NCI-H2081 treated with DMSO at 0.1 percent for 48 hours (cell line): ENCODE measurements at places on chromosomes 2 and 18.

- no peak for DNase-seq
Measured at GRCh38 chr2:160293391-160294091, 93.5 kb upstream of the ITGB6 start.

DNA sequence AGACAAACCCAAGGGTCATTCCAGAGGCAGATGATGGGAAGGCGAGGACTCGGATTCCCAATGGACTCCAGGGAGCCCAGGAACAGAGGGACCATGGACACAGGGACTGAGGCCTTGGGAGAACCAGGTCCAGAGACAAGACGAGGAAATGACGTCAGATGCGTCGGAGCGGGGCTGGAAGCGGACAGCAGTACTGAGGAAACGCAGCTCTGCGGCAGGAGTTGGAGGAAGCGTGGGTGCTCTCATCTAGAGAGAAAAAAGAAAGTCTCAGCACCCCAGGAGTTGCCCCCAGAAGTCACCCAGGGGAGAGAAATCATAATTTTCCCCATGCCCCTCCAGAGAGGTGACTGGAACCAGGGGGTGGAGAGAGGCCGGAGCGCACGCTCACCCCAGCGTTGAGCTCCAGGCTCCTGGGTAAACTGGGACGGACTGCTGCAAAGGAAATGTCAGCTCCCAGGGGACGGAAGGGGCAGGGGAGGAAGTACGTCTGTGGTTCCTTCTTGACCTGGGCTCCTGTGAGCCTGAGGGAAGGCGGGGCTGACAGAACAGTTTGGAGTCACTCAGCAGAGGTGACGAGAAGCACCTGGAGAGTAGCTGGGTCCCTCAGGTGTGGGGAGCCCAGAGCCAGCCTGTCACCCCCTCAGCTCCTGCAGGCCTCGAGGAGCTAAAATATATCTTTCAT, 44.7 kb downstream of the CMPK2 start:
- no peak for DNase-seq

- no peak for DNase-seq
Measured at GRCh38 chr2:181431674-181432073, 25.5 kb upstream of the ITGA4 start.

DNA sequence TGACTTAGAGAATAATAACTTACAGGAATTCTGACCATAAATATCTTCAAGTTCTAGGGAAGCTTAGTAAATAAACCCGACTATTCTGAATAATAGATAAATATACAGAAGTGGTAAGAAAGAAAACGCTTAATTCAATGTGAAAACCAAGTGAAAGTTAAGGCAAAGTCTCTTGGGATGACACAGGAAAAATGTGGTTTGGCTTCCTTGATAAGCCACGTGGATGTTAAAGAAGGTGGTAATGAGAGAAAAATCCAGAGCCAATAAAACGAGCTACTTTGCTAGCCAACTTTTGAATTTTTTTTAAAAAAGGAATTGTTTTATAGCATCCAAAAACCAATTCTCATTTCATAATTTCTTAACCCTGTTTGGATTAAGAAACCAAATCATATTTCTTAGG, 166.2 kb upstream of the VRK2 start:
- DNase-seq = no peak

DNA sequence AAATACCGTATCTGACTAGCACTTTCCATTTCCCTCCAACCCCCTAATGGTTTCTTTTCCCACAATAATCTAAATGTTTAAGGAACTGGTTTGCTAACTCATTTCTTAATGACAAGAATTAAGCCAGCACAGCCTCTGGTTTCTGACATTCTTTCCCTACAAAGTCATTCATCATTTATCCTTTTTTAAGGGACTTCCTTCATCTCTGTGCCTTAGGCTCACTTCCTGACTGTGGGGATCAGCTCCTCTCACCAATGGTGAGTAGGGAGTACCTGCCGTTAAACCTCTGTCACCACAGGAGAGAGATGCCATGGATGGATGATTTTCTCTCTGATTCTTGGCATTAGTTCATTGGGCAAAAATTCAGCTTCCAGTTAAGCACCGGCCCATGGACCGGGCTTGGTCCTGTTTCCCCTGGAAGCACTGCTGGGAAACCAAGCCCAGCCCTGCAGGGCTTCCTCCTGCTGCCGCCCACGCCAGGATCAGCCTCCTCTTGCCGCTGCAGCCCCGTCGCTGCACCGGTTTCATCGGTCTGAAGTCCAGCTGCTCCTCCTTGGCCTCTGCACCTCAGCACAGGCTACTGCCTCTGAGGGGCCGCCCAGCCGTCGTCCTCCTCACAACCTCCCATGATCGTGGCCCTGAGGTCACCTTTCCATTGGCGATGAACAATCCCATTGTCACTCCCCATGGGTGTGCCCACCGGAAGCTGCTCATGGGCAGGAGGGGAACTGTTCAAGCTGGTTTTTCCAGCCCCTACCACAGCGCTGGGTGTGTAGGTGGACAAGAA, 64.0 kb upstream of the ZNF516 start:
- no peak for DNase-seq

GRCh38 chr2:69943843-69944525, 17.4 kb downstream of the ASPRV1 start:
- no peak for DNase-seq

GRCh38 chr2:75676464-75676863, 29.9 kb downstream of the MRPL19 start:
- DNase-seq = no peak

GRCh38 chr2:129800285-129800684, 179.2 kb upstream of the RAB6C start:
- DNase-seq = no peak

GRCh38 chr2:104415284-104415683, 438.6 kb upstream of the POU3F3 start:
- DNase-seq = no peak

DNA sequence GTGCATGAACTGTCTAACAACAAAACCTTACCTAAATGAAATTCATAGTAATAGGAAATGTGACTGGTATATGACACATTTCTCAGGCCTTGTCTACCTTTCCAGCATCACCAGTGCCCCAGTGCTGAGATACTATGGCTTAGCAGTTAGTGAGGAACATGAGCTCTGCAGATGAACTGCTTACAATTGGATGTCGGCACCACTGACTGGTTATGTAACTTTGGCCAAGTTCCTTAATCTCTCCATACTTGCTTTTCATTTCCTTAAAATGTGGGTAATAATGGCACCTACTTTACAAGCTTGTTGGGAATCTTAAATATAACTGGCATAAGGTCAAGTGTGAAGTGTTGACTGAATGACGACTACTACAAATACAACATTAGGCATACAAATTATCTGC, 136.3 kb downstream of the OLA1 start:
- DNase-seq = no peak

GRCh38 chr2:210230984-210231383, 5.7 kb upstream of the ACADL start:
- no peak for DNase-seq

- DNase-seq = no peak
Measured at GRCh38 chr2:222320436-222321395, 21.9 kb upstream of the PAX3 start.

GRCh38 chr2:217299590-217299989, 439.7 kb upstream of the TNP1 start:
- no peak for DNase-seq

- no peak for DNase-seq
Measured at GRCh38 chr2:239768031-239768790, 256.9 kb downstream of the NDUFA10 start.

DNA sequence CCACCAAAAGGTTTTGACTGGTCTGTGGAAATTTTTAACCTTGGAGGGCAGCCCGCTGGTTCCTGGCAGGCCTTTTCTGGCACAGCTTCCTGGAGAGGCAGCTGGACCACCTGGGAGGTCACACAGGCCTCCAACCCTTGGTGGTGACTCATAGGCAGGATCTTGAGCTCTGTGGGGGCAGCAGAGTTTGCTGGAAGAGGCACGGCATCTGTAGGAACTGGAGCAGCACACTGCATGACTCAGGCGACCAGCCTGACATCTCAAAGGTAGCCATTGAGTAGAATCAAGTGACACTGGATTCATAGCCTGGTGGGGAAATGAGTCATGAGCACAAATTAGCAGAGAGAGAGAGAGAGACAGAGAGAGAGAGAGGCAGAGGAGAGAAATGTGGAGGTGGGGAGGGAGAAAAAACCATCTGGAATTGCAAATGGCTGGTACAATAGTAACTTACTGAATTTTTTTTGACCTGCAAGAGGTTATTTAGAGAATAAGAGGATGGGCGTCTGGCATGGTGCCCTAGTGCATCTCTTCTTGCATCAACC, 57.4 kb downstream of the TRPM8 start:
- no peak for DNase-seq

- DNase-seq = no peak
Measured at GRCh38 chr2:34549710-34550345, 950.7 kb upstream of the FAM98A start.

- no peak for DNase-seq
Measured at GRCh38 chr2:42819160-42819559, 26.8 kb upstream of the HAAO start.

GRCh38 chr2:201411421-201411820, 39.8 kb downstream of the TRAK2 start:
- no peak for DNase-seq

DNA sequence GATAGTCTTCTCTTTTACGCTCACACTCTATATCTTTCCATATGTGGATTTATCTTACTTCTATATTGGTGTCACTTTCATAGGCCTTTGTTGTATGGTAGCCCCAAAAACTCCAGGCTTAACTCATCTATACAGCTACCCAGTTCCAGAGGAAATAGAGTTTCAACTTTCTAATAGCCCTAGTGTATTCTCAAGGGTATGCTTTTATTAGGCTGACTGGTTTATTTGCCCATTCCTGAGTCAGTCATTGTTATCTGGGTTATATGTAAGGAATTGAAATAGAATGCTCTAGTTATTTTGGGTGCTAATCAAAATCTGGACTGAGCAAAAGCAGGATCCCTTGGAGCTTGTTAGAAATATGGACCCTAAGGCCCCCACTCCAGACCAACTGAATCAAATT, 307.4 kb upstream of the KCNJ3 start:
- DNase-seq = no peak

- no peak for DNase-seq
Measured at GRCh38 chr2:198692907-198693510, 764.7 kb downstream of the SATB2 start.

GRCh38 chr18:23824669-23825068, 135.4 kb downstream of the LAMA3 start:
- DNase-seq = no peak

DNA sequence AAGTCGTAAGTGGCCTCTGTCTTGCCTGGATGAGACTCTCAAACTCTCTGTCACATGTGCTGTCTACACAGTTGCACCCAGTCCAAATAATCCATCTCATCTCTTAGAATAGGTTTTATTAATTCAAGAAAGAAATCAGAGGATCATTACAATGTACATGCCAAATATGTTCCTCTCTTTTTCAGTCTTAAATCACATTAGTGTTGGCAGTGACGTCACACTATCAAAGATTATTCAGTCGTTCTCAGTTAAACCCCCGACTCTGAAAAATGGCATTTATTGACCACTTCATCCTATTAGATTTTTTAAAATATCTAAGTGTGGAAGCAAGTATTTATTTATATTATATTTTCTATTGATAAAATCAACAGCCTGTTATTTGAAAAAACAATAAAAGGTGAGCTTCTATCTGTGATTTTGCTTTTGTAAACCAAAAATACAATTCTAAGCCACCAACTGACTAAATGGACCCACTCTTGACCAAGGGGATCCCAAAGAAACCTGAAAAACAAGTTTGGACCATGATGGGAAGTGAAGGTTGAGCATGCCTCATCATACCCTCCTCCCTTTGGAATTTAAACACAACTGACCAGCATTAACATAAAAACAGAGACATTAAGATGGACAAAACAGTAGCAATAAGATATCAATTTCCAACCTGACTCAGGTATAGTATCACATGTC, 1894.4 kb upstream of the LRRTM1 start:
- DNase-seq = no peak

- no peak for DNase-seq
Measured at GRCh38 chr2:162297925-162298552, 20.4 kb downstream of the IFIH1 start.

GRCh38 chr18:45320724-45321123, 294.6 kb upstream of the SLC14A2 start:
- no peak for DNase-seq

GRCh38 chr18:2036086-2036485, 535.2 kb downstream of the METTL4 start:
- DNase-seq = no peak
